Suppressor macrophage (primary cell): ENCODE measurements at places on chromosomes 7 and 10.

DNA sequence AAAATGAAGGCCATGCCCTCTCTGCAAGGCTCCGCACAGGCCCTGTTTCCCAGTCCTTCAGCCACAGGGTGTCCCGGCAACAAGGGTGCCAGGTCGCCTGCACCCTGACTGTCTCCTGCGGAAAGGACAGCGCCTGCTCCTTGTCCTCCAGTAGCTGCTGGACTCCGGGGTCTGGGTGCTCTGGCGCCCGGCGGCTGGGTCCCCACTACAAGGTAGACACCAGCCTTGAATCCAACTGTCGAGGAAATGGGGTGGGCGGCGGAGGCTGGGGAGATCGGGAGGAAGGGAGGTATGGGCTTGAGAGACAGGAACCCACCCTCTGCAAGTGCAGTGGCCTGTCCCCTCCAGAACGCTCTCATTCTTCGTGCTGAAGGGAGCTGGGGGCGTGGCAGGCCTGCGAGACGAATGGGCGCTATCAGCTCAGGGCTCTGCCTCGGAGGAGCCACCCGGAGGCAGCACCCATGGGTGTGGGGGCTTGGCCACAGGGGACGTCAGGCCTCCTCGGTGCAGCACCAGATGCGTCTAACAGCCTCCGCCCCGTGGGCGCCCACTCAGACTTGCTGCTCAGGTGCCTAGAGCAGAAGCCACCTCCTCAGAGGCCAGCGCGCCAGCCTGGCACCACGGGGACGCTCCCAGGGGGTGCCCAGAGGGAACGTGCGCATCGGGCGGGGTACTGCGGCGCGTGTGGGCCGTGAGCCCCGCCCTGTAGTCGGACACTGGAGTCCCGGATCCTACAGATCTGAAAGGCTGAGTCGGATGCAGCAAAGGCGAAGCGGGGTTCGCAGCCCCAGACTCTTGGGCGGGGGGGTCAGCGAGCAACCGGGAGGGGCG lies 15.6 kb downstream of the ADAM8 start:
- peak; percentile 89 for DNase-seq

GRCh38 chr10:978826-979421 lies 9.3 kb upstream of the GTPBP4 start:
- DNase-seq: no peak

- DNase-seq: no peak
Observed at GRCh38 chr7:123864966-123865365, 20.0 kb downstream of the HYAL4 start.

DNA sequence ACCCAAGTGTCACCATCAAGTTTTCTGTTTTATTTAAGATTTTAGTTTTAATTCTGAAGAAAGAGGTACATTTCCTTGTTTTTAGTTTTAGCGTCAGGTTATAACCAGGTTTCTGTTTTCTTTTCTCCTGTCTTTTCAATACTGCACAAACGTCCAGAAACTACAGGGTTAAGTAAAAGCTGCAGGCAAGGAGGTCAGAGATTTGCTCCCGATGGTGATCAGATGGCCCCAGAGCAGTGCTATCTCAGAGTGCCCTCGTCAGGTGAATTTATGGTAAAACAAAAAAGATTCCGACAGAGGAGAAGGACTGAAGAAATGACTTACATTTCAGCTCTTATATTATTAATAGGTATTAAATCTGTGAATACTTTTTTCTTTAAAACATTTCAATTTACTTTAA lies 128.2 kb downstream of the STRA8 start:
- DNase-seq: no peak

- peak; percentile 79 for DNase-seq
Observed at GRCh38 chr10:98041352-98042043, 11.1 kb upstream of the CRTAC1 start.

DNA sequence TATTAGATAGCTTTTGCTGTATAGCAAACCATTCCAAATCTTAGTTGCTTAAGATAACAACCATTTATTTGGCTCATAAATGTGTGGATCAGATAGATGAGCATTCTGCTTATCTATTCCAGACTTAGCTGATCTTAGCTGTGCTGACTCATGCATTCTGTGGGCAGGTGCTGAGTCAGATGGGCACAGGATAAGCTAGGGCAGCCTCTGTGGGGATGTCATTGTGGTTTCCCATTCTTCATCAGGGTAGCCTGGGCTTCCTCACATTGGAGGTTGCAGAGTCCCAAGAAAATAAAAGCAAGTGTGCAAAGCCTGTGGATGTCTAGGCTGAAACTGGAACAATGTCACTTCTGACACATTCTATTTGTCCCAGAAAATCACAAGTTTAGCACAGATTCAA lies 917.0 kb downstream of the TYW1 start:
- DNase-seq: no peak

DNA sequence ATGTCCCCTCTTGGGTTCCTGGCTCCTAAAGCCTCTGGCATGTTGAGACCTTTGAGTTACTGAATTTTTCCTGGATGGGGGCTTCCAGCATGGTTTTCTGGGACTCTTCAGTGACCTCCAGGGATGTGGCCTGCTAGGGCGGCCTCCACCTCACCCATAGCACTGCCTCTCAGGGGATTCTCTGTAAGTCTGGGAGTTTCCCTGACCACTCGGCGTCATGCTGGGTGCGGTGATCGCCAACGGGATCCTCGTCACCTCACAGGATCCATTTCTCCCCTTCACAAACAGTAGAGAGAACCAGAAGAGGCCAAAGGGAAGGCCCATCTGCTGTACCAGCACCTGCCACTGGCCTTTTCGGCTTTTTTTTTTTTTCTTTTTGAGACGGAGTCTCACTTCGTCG lies 84.3 kb downstream of the NPTX2 start:
- no peak for DNase-seq

DNA sequence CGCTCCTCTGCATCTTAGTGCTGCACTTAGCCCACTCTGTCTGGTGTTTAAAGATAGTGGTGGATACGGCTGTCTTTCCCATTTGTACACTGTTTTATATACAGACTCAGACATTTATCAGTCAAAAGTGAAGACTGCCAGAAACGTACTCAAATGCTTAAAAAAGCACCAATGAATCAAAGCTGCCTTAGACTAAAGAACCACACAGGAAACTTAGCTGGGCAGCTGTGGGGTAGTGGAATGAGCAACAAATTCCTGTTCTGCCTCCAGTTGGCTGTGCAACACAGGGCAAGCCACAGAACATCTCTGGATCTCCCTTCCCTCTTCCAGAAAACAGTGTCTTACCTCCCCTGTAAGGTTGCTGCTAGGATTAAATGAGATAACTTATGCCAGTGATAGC lies 76.0 kb downstream of the ATXN7L1 start:
- no peak for DNase-seq

- no peak for DNase-seq
Observed at GRCh38 chr7:33614357-33615117, 290.8 kb upstream of the BMPER start.

DNA sequence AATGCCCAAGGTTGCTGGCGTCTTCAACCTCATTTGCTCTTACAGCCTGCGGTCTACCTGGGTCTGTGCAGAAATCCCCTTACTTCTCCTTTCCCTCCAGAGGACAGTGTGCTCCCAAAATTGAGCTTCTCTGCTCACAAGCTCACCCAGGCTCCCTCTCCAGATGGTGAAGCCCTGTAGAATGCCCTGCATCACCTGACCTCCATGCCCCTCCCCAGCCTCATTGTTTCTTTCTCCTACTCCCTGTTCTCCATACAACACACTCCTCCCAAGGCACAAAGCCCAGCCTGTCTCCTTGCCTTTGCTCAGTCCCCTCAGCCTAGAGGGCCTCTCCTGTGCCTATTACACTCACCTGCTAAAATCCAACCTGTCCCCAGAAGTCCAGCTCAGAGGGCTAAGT lies 3.5 kb downstream of the CRHR2 start:
- no peak for DNase-seq

DNA sequence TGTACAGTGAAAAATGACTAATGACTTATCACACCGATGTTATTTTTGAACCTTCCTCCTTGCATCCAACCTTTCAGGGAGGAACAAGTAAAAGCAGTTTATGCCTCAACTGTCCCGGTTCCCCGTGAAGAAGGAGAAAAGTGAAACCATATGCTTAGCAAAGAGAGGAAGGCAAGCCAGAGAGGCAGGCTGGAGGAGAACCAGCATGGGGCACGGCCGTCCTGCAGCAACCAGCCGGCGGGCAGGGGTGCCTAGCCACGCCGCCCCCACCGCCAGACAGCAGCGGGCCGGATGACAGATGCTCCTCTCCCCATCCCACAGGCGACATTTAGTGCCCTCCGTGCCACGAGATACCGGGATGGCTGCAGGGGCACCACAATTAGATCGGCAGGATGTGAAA lies 421.4 kb upstream of the MGMT start:
- no peak for DNase-seq

DNA sequence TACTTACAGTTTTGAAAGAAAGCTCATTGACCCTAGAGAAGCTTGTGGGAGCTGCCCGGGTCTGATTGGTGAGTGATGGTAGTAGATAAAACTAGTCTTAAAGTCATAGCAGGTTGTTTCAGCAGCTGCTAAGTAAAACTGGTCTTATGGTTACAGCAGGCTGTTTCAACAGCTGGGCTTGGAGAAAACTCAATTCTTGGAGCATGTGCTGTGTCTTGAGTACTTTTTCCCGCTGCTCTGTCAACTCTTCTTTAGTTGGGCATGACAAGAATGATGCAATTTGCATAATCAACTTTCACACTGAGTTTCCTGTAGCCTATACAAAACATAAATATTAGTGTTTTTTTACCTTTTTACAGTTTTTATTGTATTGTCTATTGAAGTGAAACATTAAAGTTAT lies 707.9 kb downstream of the AUTS2 start:
- DNase-seq: no peak

- DNase-seq: no peak
Observed at GRCh38 chr7:36407636-36408550, 18.2 kb downstream of the ANLN start.

DNA sequence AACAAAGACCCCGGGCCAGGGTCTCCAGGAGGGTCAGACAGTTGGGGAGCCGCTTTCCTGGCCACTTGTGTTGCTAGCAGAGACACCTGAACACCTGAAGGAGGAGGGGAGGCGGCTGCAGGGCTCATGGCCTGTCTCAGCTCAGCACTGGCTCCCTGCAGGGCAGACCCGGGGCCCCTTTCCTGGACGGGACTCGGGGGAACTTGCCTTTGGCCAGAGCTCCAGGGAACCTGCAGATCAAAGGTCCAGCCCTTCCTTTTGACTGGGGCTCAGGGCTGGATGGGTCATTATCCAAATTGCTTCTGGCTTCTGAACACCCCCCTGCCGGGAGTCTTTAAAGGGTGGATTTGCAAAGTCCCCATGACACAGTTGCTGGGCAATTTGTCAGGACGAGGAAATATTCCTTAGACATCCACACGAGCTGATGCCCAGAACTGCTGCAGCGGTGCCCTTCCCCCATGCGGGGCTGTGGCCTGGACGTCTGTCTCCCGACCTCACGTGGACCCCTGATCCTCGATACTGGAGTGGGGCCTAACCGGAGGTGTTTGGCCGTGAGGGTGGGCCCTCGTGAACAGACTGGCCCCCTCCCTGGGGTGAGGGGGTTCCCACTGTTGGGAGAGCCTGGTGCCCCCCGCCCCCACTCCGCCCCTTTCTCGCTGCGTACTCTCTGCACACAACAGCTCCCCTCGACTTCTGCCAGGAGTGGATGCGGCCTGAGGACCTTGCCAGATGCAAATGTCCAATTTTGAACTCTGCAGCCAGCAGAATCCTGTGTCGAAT lies 194.3 kb downstream of the ELFN1 start:
- DNase-seq: no peak

DNA sequence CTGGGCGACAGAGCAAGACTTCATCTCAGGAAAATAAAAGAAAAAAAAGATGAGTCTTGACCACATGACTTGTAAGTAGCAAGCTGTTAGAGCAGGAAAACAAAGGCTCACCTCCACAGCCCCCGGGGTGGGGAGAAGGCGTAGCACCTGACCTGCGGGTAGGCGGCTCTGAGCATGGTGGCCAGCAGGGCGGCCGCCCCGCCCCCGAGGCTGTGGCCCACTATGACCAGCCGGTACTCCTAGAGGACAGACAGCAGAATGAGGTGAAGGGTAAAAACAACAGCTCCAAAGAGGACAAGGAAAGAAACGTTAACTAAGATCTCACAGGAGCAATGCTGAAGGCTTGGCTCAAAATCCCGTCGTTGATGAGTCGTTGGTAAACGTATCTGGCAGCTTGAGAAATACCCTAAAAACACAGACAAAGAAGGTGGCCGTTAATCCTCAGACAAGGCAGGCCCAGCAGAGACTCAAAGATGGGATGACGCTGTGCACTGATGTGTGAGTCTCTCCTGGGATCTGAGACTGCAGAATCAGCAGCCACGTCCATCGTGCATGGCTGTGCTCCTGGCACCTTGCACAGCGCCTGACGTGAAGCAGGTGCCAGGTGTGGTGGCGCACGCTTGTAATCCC lies 31.1 kb downstream of the DAGLB start:
- no peak for DNase-seq

DNA sequence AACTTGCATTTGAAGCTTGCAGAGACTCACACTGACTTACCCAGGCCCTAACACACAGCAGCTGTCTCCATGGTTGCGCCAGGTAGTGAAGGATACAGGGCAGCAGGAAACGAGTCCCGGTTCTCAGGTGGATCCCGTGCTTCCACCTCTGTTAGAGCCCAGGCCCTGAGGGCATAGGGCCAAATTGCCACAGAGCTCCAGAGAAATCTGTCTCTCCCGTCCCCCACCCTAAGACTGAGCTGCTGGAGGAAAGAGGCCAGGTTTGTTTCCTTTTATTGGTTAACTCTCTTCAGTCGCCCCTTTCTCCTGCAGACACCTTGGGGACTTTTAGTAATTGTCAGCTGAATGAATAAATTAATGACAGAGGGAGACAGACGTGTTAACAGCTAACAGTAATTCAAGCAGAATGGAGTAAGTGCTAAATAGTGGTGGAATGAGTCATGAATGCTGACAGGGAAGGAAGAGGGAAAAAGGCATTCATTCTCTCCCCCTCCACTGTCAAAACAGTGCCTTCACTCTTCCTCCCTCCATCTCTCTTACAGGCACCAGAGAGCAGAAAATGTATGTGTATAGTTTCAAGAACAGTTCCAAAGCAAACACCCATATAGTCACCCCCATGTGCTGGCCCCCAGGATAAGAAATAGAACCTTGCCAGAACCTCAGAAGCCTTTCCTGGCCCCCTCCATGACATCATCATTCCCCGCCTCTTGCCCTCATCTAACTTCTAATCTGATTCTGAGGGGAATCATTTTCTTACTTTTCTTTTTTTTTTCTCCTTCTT lies 16.8 kb upstream of the DLG5 start:
- DNase-seq: no peak

DNA sequence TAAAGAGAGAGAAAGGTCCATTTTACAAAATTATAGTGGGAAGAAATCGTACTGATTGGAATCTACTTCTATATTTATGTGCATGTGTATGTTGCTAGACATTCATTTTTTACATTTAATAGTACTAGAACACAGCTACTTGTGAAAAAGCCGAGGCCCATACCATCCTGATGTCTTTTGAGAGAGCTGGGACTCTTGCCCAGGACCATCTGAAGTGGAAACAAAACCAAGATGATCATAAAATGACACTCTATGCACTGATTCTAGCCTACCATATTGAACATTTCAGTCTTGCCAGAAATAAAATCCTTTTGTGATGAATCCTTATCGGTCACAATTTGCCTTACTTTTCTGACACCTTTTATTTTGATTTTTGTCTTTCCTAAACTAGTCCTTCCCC lies 640.0 kb downstream of the KCNMA1 start:
- no peak for DNase-seq
